ENCODE measurements at places on chromosomes 2 and 18.
A peak's percentile ranks its signal among the peaks of the same experiment; 100 is the strongest.

GRCh38 chr2:67651565-67651964 is 254.4 kb downstream of the ETAA1 start:
- ATAC-seq: no peak

DNA sequence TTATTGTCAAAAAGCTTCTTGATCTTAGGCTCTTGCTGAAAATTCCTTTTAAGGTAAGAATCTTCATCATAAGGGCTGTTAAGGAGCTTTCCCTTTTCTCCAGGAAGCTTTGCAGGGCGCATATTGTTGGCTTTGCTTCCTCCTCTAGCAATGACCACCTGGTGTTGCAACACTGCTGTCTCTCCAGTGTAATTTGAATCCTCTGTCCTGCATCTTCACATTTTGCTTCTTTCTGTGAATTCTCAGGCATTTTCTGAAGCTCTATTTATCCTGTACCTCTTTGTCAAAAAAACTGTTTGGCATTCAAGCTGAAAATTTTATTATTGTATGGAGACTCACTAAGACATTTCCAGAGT is 533.1 kb upstream of the CHAC2 start:
- no peak for ATAC-seq

- ATAC-seq: no peak
These were observed 152.6 kb upstream of the CYP26B1 start for GRCh38 chr2:72300147-72300684.

DNA sequence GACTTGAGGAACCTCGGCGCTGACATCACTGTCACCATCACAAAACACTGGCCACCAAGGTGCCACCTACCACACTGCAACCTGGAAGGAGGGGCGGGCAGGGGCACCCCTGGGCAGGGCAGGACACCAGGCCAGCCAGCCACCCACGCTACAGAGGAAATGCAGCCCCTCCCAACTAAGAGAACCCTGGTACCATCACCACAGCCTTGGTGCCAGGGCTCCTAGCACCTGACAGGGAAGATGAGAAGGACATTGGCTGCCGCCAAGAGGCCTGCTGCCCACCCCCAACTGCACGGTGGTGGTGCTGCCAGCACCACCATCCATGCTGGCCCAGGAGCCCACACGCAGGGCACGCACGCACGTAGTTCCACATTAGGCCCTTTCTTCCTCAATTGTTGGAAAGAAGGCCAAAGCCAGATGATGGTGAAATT is 88.7 kb downstream of the HDAC4 start:
- no peak for ATAC-seq

GRCh38 chr2:114122930-114123329 is 233.0 kb downstream of the ACTR3 start:
- ATAC-seq: no peak

GRCh38 chr2:65377556-65378192 is 54.7 kb downstream of the SPRED2 start:
- ATAC-seq: no peak

DNA sequence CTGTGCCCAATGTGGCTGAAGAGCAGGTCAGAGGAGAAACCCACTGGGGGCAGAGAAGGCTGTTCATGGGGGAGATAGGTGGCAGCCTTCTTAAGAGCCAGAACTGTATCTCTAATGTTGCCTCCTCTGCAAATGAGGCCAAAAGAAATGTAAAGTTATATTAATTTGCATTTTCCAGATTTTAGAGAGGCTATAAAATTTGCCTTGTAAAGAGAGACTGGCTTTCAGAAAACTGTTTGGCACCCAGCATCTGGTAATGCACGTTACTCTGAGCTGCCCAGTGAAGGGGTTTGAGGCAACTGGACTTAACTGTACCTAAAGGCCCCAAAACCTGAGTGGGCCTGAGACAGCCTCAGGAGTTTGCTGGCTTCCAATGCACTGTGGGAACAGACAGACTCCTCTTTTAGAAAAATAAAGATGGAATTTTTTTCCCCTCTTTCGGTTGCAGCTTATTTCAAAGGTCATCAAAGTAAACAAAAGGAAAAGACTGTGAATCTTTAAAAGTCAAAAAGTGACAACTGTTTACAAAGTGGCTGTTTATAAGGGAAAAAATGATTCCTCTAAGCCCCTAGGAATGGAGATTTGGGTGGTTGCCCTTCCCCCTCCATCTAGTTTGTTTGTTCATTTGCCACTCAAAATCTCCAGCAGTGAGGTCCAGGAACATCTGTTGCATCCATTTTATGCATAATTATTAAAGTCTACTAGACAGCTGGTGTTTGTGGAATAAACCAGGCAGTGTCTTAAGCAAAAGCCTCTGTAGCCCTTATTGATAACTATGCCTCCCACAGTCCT is 132.2 kb upstream of the ZFP36L2 start:
- no peak for ATAC-seq

- ATAC-seq: no peak
These were observed 41.5 kb downstream of the TSHZ1 start for GRCh38 chr18:75252136-75252535.

GRCh38 chr2:239300871-239301735 is 99.7 kb downstream of the HDAC4 start:
- no peak for ATAC-seq

DNA sequence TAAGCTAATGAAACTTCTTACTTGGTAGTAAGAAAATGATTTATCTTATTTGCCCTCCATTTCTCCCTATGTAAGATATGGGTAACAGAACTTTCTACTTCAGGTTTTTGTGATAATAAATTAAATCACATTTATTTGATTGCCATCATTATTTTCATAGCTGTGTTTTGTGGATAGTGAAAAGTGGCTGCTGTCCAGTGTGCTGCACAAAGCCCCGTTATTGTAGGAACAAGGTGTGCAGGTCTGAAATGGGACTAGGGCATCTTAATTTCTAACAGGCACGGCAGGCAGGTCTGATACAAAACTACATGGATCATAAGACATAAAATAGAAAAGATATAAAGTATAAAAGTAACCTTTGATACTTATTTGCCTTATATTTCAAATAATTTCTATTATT is 51.6 kb upstream of the THSD7B start:
- ATAC-seq: no peak

- ATAC-seq: no peak
These were observed 264.2 kb downstream of the SS18 start for GRCh38 chr18:25825979-25826776.

GRCh38 chr2:208620487-208620978 is 213.9 kb downstream of the PTH2R start:
- no peak for ATAC-seq

GRCh38 chr2:158671360-158672245 is 123.5 kb upstream of the DAPL1 start:
- ATAC-seq: peak; percentile 13

GRCh38 chr2:2324565-2325101 is 6.4 kb downstream of the MYT1L start:
- ATAC-seq: no peak

Measured in stimulated activated memory B cell treated with anti-CD40 and anti-IgM and Interleukin-4, amounts not matched to agents 10 μg/mL and 1 μg/mL and 100 μg/mL, for 72 hours (primary cell).